Activated naive CD8-positive, alpha-beta T cell treated with anti-CD3 and anti-CD28 coated beads, Interleukin-2, amount 50 U/mL, for 16 hours (primary cell): ENCODE measurements at places on chromosomes 2 and 18.

- no peak for DNase-seq
These were observed 61.7 kb upstream of the LCLAT1 start for GRCh38 chr2:30385327-30385726.

- DNase-seq: no peak
These were observed 184.3 kb downstream of the GULP1 start for GRCh38 chr2:188475945-188476344.

- no peak for DNase-seq
These were observed 71.4 kb upstream of the CELF4 start for GRCh38 chr18:37636831-37637477.

DNA sequence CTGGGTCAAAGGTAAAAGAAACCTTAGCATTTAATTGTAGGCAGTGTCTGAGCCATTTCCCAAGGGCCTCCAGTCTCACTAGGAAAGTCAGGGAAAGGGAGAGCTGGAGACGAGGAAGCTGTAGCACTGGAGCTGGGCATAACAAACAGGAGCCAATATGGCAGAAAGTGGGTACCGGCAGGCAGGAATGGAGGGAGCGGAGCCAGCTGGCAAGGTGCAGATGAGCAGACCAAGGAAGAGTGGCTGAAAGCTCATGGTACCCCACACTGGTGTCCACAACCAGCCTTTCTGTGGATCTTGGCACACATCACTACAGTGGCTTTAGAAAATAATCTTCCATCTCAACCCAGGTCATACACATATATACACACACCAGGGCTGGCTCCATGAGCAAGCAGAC lies 40.0 kb downstream of the ANKRD44 start:
- DNase-seq: no peak

GRCh38 chr18:55078303-55078932 lies 119.2 kb upstream of the CCDC68 start:
- DNase-seq: no peak

DNA sequence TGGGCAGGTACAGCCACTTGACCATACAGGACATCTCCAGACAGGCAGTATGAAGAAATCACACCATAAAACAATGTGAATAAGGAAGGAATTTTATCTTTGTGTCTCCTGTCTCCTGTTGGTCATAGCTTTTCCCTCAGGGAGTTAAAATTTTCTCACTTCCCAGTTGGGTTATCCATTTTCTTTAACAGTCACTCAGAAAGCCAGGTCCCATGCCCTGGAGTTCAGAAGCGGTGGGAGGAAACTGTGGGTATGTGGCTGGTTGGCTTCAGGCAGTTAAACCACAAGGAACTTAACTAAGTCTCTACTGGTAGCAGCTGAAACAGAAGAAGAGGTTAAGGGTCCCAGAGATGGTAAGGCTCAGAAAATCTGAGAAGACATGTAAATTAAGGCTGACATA lies 6.5 kb upstream of the SMAD2 start:
- DNase-seq: no peak

- no peak for DNase-seq
These were observed 193.5 kb downstream of the EIPR1 start for GRCh38 chr2:3184167-3184566.

DNA sequence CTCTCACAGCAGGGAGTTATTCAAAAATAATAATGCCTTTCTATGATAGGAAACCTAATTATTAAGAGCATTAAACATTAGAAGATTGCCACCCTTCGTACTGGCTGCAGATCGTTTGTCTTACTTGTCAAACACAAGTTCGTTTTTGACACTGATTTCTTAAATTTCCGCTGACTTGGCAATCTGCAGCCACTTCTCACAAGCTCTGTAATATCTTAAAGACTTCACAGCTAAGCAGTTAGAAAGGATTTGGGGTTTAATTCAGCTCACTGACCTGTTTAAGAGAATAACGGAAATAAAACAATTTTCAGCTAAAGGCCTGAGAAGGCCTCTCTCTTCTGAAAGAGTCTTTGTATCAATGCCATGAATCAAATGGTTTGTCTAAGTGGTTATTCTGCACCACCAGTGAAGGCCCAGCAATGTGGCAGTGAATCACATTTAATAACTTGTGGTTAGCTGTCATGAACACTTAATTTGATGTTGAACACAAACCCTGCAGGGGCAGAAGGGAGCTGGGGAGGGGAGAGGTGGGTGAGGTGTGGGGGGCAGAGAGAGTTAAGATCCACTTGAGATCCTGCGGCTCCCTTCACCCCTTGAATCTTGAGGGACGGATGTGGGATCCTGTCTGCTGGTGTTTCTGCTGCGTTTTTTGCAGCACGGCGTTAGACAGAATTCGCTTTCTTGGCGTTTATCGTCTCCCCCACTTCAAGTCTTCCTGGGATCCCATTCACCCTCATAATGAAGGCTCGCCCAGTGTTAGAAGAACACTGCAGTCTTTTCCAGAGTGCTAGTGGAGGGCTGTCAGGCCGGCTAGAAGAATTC lies 145.4 kb upstream of the SATB2 start:
- DNase-seq: no peak

GRCh38 chr2:129977986-129978385 lies 1.5 kb upstream of the RAB6C start:
- no peak for DNase-seq

DNA sequence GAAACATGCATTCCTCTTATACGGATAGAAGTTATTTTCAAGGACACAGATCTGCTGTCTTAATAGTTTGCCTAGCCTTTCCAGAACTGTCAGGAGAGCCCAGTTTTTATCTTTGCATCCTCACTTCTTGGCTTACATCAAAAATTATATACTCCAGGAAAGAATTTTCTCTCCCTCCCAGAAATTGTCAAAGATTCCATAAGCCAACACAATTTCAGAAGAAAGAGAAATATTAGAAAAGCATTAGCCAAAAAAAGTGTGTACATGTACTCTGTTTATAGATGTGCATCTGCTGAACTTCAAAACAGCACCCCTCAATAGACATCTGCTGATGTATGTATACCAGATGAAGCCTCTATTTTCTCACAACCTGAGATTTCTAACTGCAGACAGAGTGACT lies 210.4 kb downstream of the METTL4 start:
- DNase-seq: no peak

DNA sequence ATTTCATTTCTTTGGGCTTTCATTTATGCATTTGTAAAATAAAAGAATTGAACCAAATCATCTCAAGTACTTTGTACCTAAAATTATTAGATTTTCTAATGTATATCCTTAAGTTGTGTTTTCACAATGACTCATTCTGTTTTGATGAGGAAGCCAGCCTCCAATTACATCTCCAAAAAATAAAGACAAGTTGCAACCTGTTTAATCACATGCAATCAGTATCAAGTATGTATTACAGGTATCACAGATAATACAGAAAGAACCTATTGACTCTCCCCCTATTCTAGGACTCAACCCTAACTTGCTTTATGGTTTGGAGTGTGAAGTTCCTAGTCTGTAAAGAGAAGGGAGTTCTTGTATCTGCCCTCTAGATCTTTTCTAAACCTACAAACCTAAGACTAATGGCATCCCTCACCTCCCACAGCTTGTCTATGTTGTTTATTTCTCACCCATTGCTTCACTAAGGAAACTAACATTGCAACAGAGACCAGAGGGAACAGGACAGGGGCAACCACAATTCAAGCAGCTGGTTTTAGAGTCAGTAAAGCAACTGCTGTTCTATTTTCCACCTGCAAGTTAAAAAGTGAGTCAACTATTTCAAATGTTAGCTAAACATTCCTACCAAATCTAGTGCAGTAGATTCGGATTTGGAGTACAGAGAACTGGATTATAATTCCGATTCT lies 141.1 kb upstream of the ETAA1 start:
- no peak for DNase-seq

DNA sequence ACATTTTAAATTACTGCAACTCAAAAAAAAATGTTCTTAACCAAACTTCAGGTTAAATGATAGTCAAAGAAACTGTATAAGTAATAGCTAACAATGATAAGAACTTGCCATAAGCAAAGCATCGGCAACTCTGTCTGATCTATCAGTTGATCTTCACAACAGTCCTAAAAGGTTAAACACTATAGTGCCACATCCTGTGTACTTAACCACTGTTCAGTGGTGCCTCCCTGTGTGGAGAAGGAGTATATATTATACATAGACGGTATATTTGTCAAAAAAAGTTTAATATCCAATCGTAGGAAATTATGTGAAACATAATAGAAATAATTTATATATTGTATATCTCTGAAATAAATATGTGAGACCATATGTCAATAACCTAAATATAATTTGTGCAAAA lies 13.0 kb downstream of the DTNA start:
- no peak for DNase-seq

GRCh38 chr2:233434666-233435330 lies 80.5 kb downstream of the DGKD start:
- no peak for DNase-seq

DNA sequence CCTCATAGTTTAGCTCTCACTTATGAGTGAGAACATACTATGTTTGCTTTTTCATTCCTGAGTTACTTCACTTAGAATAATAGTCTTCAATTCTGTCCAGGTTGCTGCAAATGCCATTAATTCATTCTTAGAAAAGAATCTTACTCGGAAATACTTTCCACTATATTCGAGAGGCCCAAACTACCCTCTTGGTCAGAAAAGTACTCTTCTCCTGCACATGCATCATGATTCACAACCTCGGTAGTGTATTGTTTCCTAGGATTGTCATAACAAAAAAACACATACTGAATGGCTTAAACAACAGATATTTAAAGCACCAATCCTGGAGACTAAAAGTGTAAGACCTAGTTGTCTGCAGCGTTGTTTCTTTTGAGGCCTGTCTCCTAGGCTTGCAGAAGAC lies 364.0 kb upstream of the SLC14A2 start:
- no peak for DNase-seq

DNA sequence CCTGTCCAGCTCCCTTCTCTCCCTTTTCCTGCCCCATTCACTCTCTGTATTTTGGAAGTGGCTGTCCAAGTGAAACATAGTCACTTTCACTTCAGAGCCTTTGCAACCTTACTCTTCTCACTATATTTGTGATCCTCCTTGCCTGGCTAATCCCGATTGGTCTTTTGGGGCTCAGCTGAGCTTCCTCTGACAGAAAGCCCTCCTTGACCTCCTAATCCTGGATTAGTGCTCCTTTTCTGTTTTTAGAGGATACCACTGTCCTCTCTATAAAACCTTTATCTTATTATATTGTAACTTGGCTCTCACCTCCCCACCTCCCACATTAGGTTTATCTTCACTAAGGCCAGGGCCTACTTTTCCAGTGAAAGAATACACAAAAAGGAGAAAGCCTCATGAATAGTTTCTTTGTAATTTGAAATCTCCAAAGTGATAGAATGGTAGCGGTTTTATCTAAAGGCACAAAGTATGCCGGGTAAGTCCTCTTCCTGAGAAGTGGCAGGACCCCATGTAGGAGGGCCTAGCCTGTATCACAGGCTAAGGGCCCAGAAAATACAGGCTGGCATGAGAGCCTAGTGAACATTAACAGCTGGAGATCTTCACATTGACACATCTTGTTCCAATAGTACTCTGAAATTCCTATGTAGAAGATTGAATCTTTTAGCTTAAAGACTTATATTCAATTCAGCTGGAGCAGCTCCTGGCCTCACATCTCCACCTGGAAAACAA lies 83.1 kb upstream of the GAREM1 start:
- no peak for DNase-seq

DNA sequence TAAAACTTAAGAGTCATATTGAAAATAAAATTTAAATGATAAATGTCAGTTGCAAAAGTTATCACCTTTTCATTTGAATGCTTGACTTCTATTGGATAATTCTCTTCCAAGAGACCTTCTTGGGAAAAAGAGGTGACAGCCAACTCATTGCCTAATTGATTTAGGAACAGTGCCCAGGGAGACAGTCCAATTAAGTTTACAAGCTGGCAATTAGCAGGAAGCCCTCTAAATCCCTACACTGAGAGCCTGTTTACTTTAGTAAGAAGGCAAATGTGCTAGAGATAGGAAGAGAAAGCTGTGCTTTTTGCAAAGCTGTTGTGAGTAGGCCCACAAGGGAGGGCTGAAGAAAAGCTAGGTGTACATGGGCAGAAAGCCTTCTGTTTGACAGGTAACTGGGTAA lies 189.1 kb downstream of the WDPCP start:
- DNase-seq: no peak

DNA sequence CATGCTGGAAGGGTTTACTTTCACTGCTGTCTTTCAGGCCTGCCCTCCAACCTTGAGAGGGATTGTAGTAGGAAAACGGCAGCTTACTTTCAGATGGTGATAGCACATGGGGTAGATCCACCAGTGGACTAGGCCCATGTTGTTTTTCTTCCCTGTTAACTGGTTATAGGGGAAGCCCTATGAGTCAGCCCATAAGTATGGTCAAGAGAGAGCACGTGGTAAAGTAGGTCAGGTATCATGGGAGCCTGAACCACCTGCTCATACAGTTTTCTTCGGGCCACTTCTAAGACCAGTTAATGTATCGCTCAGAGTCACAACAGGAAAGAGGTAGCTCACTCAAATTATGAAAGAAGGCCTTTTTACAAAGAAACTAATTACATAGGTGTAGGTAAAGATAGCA lies 33.0 kb downstream of the PDK1 start:
- DNase-seq: no peak

- DNase-seq: no peak
These were observed 888 bp downstream of the VAMP5 start for GRCh38 chr2:85584857-85585780.

DNA sequence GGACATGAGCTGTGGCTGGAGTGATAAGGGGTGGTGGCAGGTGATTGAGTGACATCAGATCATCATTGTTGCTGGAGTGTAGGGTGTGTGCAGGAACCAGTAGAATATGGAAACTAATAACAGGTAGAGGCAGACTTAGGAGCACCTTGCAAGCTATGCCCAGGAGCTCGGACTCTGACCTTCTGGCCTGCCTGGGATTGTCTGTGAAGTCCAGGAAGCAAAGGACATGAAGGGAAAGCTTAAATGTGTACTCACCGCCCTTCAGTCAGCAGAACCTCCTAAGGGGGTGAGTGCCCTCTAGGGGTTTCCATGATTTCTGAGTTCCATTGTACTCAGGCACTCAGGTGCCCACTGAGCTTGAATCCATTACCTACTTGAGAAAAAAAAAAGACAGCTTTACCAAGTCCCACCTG lies 104.2 kb downstream of the CRIM1 start:
- no peak for DNase-seq

- no peak for DNase-seq
These were observed 1262.5 kb upstream of the CDH2 start for GRCh38 chr18:29439398-29439797.

GRCh38 chr2:133576714-133577113 lies 8.5 kb upstream of the NCKAP5 start:
- no peak for DNase-seq

- no peak for DNase-seq
These were observed 63.8 kb upstream of the GPR45 start for GRCh38 chr2:105177536-105178254.

DNA sequence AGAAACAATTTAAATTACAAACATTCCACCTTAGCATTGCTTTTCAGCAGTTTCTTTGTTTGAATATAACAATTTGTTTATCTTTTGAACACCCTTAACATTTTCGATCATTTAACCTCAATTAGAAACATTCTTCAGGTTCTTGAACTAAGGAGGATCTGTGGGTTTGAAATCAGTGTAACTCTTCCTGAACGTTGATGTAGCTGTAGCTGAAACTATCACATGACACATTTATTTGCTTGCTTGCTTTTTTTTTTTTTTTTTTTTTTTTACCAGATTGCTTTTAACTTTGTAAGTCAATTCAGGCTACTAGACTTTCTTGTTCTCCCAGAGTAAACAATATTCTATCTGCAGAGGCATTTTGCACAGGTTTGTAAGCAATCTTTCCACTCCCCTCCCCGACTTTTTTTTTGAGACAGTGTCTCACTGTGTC lies 47.6 kb downstream of the GPD2 start:
- no peak for DNase-seq

GRCh38 chr18:425106-425745 lies 75.3 kb downstream of the COLEC12 start:
- no peak for DNase-seq

- DNase-seq: no peak
These were observed 99.5 kb downstream of the SLC4A3 start for GRCh38 chr2:219726916-219727315.
